ENCODE measurements at places on chromosomes 16 and 17.

DNA sequence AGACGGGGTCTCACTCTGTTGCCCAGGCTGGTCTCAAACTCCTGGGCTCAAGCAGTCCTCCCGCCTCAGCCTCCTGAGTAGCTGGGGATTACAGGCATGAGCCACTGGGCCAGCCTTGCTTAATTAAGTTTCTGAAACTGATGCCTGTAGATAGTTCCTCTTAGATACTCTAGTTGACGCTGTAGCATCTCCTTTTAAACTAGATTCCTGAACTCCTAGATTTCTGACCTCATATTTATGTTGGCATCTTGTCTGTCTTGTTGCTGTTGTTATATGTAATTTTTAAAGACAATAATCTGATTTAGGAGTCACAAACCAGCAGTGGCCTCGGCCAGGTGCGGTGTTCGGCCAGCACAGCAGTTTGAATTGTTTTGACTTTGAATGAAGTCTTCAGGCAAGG, 37.5 kb downstream of the DHRS7B start:
- no peak for DNase-seq

DNA sequence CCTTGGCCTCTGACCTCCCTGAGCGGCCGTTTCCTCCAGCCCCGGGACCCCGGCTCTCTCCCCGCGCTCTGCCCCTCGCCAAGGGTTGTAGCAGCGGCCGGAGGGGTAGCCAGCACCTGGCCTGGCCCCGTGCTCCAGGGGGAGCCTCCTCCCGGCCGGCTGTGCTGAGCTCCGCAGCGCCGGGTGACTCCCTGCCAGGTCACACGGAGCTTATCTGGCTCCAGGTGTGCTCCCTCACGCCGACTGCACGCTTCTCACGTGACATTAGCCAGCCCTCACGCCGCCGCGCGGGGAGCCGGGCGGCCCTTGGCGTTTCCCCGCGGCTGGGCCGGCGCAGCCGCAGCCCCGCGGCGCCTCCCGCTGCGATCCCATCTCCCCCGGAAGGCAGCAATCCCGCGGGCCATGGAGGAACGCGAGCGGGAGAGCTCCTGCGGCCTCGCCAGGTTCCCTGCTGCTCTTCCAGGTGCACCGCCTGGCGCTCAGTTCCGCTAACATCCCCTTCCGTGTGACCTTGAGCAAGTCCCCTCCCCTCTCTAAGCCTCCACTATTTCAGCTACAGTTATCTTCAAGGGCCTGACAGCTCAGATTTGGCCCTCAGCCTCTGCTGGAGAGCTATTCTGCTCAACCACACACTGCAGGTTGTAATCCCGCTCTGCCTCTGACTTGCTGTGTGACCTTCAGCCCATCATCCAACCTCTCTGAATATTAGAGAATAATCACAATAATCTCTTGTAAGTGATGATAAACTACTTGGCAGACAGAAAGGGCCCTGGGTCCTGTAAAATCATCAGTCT, 3.4 kb downstream of the MYO18A start:
- no peak for DNase-seq

GRCh38 chr17:29068818-29069217, 25.9 kb downstream of the PIPOX start:
- DNase-seq: no peak

GRCh38 chr17:54901230-54901822, 674 bp downstream of the TOM1L1 start:
- no peak for DNase-seq

DNA sequence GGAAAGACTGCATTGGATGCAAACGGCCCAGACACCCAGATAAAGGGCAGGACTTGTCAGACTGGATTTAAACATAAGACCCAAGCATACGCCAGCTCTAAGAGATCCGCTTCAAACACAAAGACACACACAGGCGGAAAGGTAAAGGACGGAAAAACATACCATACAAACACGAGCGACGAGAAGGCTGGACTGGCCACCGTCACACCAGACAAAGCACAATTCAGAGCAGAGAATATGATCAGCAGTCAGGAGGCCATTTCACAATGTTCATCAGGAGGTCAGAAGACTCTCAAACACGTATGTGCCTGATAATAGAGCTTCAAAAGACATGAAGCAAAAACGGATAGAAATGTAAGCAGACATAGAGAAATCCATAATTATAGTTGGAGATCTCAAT, 84.9 kb upstream of the GNG13 start:
- DNase-seq: no peak

GRCh38 chr16:65229191-65229662, 107.4 kb upstream of the CDH11 start:
- no peak for DNase-seq

DNA sequence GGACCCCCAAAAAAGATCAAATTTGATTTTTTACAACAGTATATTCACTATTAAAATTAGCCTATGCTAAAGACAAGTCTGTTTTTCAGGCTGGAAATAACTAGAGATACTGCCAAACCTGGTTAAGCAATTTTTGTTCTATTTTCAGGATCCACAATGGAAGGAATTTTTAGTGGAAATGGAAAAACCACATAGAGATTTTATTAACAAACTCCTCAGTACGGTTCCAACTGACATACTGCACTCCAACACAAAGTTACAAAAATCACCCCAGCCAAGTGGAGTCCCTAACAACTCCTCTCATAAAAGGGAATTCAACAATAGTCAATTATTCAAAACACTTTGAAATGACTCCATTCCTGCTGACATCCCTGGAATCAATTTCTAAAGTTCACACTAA, 101.6 kb upstream of the TOB1 start:
- no peak for DNase-seq

DNA sequence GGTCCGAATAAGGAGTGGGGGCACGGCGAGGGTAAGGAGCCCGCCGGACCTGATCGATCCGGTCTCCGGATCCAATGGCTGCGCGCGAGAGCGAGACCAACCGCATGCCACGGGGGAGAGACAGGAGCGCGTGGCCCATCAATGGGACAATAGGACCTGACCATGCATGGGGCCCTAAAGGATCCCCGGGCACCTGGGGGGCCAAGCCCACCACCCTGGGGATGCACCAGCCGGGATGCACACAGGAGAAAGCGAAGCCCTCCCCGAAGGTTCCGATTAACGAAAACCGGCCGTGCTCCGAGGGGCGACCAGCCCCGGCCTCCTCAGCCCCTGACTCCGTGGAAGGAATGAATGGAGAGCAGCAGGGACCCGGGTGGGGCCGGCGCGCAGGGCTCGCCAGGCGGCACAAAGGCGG, 525 bp downstream of the JPT1 start:
- no peak for DNase-seq

DNA sequence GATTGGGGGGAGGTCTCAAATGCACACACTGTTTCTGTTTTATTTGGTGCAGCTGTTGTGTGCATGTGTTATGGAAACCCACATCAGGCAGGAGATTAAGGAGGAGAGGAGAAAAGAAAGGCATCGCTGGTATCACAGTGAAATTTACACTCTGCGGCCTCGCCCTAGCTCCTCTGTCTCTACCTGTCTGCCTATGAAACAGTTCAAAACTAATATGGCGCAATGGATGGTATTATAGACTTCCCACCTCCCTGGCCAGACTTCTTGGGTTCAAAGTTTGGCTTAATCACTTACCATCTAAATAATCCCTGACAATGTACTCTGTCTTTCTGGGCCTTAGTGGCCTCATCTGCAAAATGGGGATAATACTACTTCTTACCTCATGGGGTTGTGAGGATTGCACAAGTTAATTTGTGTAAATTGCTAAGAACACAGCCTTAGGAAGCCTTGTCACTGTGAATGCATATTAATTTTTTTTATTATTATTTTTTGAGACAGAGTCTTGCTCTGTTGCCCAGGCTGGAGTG, 1.4 kb upstream of the ABCC1 start:
- DNase-seq: no peak

- no peak for DNase-seq
Measured at GRCh38 chr17:29140631-29141513, 39.3 kb downstream of the MYO18A start.
